Heart right ventricle (tissue), 16 donors: ENCODE measurements at places on chromosomes 16 and 17. TPM values are rescaled to one million over a fixed set of nuclear protein-coding genes. Genes with fewer than 3 reads are reported as not detected.

- DNase-seq: no peak
These were observed 9.7 kb downstream of the HS3ST3B1 start for GRCh38 chr17:14310605-14311004.

GRCh38 chr17:47996201-47996600 is 25.3 kb downstream of the CDK5RAP3 start:
- DNase-seq: no peak

DNA sequence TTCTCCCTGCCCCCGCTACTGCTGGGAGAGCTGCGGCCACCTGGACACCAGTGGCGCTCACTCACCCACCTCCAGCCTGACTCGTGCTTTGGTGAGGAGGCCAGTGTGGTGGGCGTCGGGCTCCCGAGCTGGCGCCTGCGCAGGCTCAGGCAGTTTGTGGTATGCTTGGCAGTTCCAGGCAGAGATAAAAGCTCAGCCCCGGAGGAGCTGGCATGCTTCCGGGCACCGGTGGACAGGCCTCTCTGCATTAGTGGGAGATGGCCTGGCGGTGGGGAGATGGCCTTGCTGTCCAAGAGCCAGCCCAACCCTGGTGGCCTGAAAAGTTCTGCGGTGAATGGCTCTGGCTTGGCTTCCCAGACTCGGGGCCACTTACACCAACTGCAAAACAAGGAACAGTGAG is 4.1 kb downstream of the ADGRG1 start:
- DNase-seq: no peak

GRCh38 chr16:11010575-11011221 is 66.3 kb downstream of the CLEC16A start:
- no peak for DNase-seq

DNA sequence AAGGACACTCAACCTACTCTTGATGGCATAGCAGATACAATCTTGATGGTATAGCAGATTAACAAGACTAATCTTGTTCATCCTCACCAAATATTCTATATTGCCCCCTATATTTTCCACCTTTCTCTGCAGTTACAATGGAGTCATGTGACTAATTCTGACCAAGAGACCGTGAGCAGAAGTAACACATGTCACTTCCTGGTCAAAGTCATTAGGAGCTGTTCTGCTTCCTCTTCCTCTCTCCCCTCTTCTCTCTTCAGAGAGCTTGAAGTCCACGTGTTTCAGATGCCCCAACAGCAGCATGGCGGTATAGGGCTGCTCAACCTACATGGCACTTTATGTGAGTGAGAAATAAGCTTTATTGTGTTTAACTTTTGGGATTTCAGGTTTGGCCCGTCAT is 55.3 kb upstream of the ERCC4 start:
- DNase-seq: no peak

The YBX2 gene
- total RNA-seq: 0.79 TPM

DNA sequence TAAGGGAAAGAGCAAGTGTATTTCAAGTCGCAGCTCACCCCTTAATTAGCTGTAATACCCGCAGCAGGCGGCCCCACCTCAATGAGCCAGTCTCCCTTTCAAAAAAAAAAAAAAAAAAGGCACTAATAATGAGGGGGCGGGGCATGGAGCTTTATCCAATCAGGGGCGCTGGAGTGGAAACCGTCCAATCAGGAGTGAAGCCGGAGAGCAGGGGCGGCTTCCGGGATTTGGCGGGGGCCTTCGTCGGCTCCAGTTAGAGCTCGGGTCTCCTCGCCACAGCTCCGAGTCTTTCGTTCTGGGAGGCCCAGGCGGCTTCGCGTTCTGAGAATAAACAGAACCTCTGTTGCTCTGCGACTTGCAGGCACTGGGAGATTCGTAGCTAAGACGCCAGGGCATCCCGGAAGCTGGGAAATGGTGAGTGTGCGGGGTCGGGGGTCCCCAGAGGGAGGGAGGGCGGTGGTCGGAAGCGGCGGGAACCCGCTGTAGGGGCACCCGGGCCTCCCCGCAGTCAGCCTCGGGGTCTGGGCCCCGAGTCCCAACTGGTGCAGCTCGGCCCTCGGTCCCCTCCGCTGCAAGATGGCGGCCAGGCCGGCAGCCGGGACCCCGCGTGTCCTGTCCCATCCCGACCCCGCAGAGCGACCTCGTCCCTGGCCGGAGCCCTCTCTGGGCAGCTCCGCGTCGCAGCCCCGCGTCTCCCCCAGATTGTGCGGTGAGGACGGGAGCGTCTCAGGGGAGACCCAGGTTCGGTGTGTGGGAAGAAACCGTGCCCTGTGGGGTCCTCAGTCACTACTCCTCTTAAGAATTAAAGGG is at the start of gene ZNF267:
TSS of gene ZNF267 (plus strand) at position 252 of the 810 bp plus-strand sequence. CDS start at position 412, 160 bp downstream.
- DNase-seq: peak; percentile 96

DNA sequence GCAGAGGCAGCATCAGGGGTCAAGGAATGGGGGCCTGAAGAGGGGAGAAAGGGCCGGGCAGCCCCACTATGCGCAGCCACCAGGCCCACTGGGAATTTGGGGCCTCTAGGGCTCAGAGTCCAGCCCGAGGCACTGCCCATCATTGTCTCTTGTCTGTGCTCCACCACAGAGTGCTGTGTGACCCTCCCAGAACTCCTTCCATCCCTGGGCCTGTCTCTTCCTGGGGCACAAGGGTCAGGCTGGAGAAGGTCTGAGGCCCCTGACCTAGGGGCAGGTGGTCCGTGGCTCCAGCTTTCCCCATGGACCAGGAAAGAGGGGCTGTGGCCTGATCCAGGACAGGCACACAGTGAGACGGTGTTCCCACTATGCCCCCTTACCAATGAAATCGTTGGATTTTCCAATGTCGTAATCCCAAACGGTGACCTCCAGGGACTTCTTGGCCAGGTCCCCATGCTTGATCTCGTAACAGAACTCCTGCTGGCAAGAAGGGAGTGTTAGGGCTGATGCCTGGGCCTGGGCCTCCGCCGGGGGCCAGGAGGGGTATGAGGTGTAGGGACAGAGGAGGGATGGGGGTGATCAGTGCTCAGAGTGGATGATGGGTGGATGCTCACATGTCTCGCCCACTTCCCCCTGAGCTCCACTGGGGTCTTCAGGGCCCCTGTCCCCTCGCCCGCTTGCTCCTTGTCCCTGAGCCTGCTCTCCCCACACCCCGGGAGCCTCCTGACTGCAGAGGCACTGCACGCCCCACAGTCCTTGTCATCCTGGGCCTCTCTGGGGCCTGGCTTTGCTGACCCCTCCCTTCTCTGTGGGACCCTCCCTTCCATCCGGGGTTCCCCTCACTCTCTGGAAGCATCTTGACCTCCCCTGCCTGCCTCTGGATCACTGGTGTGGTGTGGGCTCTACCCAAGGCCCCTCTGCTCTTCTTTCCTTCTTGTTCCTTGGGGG is 10.7 kb downstream of the SCGB1C2 start:
- DNase-seq: no peak

DNA sequence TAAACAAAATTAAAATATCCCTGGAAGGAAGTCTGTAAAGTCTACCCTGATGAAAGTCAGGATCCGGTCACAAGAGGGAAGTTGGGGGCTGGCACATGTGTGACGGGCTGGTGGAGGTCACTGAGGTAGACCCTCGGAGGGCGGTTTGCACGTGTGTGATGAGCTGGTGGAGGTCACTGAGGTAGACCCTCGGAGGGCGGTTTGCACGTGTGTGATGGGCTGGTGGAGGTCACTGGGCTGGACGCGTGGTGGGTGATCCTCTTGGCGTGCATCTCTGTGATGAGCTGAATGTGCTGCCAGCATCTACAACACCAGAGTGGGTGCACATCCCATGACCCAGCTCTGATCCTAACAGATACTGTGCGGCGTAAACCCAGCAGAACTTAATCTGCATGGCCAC is 43.7 kb upstream of the METRNL start:
- no peak for DNase-seq

The WFIKKN1 gene
- 0.12 TPM for total RNA-seq

- DNase-seq: no peak
These were observed 743.1 kb downstream of the KCNJ18 start for GRCh38 chr17:22435231-22435974.

DNA sequence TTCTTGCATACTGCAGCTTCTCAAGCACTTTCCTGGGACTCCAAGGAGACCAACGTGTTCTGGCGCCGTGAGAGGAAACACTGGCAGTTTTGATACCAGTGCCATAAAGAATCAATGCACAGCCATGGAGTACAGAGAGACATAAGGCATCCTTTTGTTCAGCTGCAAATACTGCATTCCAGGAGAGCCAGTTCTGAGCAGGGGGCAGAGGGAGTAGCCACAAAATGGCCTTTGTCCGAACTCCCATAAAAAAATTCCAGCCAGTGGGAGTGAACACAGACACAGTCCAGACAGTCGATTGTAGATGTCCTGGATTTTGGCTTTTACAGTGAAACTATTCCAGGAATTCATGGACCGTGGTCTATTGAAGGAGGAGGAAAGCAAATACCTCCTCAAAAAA is 36.2 kb upstream of the TEKT3 start:
- DNase-seq: no peak

- no peak for DNase-seq
These were observed 22.5 kb downstream of the BANP start for GRCh38 chr16:87973717-87974116.

The CD300LB gene
- not detected for total RNA-seq

DNA sequence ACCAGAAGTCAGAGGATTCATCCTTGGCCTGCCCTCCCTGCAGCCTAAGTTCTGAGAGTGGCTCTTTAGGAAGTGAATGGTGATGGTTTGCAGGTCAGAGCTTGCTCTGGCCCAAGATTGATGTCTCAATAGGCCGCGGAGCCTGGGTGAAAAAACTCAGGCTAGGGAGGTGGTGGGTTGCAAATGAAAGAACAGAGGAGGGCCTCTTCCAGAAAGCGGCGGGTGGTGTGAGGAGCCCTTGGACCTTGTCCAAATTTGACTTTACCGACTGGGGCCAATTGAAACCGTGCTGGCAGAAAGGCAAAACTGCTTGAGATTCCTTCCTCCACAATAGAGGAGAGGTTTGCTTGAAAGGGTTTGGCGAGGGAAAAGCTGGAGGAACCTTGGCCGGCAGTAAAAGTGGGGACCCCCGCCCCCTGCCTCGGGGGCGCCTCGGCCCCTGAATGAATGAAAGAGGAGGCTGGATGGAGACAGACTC is 331.3 kb downstream of the SEC14L1 start:
- peak; percentile 63 for DNase-seq

The ENPP7 gene
- total RNA-seq: not detected

The RNF157 gene
- total RNA-seq: 1.3 TPM

DNA sequence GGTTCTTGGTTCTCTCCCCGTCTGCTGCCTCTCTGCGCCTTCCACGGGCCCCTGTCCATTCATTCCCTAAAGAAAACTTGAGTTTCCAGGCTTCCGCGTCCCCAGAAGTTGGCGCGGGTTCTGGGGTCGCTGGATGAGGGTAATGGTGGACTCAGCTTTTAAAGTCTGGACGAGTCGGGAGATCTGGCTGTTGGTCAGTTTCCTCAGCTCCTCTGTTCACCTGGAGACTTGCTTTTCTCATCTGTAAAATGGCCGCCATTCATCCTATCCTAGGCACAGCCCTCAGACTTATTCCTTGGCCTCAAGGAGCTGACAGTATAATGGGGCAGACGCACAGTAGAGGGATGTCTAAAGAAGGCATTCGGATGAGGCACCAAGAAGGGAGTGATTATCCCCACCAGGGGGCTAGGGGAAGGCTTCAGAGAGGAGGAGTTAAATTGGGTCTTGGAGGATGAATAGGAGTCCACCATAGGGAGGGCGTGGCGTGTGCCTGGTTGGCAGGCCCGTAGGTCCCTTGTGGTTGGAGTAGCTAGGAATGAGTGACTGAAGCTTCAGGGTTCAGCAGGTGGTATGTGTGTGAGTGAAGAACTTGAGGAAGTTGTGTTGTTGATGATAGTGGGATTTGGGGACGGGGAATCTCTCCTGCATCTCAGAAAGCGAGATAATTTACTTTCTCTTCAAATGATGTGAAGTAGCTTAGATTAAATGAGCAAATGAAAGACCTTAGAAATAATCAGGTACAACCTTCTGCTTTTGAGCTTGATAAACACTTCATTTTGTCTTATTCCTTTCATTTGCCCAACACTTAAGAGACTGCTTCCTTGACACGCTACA is 652 bp downstream of the VPS35L start:
- DNase-seq: peak; percentile 13

The ABCC11 gene
- total RNA-seq: not detected

The SEPTIN12 gene
- total RNA-seq: not detected

DNA sequence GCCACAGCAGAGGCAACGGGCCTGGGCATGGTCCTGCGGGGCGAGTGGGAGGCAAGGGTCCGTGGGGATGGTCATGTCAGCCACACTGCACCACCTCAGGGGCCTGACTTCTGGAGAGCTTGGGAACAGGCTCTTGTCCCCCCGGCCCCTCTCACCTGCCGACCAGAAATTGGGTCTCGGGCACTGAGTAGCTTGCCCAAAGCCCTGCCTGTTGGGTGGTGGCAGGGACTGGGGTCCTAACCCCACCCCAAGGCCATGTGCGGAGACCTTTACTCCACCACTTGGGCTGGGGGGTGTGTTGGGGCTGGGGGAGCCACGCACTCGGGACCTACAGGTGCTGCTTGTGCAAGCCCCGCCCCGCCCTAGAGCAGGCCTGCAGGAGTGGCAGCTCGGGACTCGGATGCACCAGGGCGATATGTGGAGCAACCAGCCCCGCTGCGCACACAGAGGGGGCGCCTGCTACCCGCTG is 24.2 kb upstream of the CHMP6 start:
- DNase-seq: no peak

DNA sequence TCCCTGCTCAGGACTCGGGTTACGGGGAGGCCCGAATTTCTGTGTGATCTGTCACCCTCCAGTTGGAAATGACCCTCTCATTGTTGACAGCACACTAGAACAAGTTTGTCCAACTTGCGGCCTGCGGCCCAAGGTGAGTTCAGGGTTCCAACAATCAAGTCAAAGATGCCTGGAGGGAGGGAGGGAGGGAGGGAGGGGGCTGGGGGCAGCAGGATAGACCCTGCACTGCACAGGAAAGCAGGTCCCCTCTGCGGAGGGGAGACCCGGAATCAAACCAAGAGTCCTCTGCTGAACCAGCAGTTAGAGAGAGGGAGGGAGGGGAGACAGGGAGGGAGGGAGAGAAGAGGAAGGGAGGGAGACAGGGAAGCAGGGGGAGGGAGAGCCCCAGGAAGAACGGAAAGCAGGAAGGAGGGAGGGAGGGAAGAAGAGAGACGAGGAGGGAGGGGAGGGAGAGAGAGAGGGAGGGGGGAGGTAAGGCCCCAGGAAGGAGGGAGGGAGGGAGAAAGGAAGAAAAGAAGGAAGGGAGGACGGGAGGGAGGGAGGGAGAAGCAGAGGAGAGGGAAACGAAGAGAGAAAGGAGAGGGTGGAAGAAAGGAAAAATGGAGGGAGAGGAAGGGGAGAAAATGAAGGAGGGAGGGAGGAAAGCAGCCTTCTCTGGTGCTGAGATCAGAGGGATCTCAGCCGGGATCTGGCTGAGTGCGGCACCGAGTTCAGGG is 96.7 kb upstream of the CDH5 start:
- DNase-seq: no peak

GRCh38 chr17:50532452-50533024 is at the start of gene EPN3:
Gene EPN3, plus strand, starts transcription at chr17:50532735. Its CDS starts 3,822 bp downstream, at chr17:50536557.
- no peak for DNase-seq

The WNT9B gene
- total RNA-seq: 0.18 TPM

The CCL17 gene
- total RNA-seq: not detected

The CD300LD gene
- not detected for total RNA-seq

DNA sequence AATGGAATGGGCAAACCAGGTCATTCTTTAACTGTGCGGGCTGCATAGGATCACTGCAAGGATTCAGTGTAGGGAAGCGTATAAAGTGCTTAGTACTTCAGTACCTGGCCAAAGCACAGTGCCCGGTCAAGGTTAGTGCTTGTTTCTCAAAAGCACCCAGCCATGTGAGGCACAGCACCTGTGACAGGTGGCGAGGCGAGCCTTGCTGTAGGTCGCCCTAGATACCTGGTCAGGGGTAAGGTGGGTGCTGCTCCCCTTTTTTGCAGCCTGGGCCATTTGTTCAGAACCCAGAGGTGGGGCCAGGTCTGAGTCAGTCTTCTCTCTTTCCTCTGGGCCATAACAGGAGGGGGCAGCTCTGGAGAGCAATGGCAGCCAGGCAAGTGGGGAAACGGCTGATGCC is 172.0 kb downstream of the IRF8 start:
- no peak for DNase-seq
